Smooth muscle cell of bladder (primary cell): ENCODE measurements at places on chromosomes 2 and 18. TPM values are rescaled to one million over a fixed set of nuclear protein-coding genes. Genes with fewer than 3 reads are reported as not detected.

ACVR1C gene
- total RNA-seq: under 0.01 and 0.09 TPM in 2 replicates

ASPRV1 gene
- 0.14 and 0.28 TPM in 2 replicates for total RNA-seq

IMPA2 gene
- total RNA-seq: 15.2 and 17.6 TPM in 2 replicates

VWA3B gene
- under 0.01 and 0.09 TPM in 2 replicates for total RNA-seq

ADD2 gene
- 0.37 TPM in 1 of 2 replicates, not detected in the other for total RNA-seq

ADRA2B gene
- 0.09 TPM in 1 of 2 replicates, not detected in the other for total RNA-seq
